ENCODE measurements at places on chromosomes 3 and 15.

DNA sequence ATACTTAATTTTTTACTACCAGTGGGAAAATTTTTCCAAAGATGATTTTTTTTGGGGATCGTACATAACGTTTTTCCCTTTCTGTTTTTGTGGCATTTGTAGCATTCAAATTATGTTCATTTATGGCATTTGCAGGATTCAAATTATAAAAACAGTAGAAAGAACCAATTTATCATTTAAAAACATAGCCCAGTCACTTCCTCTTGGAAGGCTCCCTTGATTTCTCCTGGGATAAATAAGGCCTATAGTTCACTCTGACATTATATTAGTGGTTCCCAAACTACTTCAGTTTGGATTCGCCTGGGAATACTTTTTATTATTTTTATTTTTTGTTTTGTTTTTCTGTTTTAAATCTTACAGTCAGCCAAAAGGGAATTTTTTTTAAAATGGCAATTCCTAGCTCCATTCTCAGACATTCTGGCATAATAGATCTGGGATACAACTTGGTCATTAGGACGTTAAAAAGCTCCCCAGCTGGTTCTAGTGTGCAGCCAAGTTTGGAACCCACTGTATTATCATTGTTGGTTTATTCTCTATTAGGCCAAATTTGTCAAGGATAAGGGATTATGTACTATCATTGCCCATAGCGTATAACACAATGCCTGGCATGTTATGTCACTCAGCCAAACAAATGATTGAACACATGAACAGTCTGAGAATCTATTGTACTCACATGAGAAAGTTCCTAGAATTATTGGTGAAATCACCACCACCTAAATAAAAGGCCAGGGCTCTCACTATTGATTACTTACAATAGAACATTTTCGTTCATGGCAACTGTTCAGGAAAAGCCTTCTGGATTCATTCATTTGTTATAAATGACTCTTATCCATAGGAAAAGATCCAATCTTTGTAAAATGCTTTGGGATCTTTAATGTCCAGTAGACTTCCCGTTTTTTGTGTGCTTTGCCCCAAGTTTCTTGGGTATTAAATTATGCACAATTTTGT is 28.9 kb downstream of the RARB start:
- DNase-seq, result no peak

DNA sequence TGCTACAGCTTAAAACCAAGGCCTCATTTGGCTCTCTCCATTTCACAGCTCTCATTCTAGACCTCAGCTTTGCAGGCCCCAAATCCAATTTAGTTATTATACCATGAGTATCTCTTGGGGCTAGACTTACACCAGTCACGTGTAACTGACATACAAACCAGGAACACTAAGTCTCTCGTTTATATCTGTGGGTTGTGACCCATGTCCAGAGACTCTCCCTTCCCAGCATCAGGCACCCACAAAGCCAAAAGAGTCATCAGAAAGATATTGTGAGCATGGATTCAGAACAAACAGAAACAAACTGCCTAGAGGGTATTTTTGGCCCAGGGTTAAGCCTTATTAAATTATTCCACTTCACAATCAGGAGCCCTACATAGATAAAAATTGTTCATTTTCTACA is 5.6 kb upstream of the CCDC13 start:
- no peak for DNase-seq

DNA sequence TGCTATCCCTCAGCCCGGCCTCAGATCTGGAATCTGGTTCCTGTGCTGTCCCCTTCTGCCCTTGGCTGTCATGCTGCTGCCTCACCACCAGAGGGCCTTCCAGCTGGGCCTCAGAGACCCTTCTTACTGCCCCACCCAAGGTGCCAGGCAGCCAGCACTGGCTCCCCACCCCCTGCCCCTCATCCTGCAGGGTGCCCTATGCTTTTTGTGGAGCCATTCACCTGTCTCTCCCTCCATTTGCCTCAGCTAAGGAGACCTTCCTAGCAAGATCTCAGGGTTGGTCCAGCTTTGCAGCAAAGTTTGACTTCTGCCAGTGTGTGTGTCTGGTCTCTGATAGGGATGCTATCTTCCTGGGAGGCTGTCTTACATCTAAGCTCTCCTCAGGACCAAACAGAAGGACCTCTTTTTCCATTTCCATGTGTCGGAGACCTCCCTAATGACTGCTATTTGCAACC is 1.9 kb upstream of the VWA5B2 start:
- no peak for DNase-seq

DNA sequence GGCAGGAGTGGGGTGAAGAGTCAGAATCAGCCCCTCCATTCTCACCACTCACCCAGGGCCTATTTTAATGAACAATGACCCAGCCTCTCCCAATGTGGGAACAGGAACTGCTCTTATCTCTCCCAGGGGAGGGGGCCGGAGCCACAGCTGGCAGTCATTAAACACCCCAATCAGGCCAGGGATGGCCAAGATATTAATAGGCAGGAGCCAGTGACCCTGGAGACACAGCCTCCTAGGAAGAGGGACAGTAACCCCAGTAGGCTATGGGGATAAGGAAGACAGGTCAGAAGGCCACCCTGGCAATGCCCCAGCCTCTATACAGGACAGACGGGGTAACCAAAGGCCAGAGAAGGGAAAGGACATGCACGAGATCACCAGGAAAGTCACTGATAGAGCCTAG is 38.6 kb downstream of the VIPR1 start:
- DNase-seq, result no peak

GRCh38 chr3:143267989-143268388 is 148.4 kb downstream of the CHST2 start:
- DNase-seq, result no peak

- no peak for DNase-seq
These were observed 943.2 kb downstream of the MCTP2 start for GRCh38 chr15:95174301-95175259.

Measured in NCI-H2029 treated with DMSO at 0.1 percent for 48 hours (cell line).